ENCODE measurements at places on chromosomes 1 and 21. TPM values are rescaled to one million over a fixed set of nuclear protein-coding genes. Genes with fewer than 3 reads are reported as not detected.
A peak's percentile ranks its signal among the peaks of the same experiment; 100 is the strongest.

Gene KANK4
- not detected for polyA plus RNA-seq

Gene ZFP69B
- polyA plus RNA-seq = 2.7 TPM

Gene ADAM30
- polyA plus RNA-seq = not detected

Gene SLC6A9
- polyA plus RNA-seq = 3.4 TPM

Gene CRTC2
- polyA plus RNA-seq = 7.1 TPM

Gene LRRC71
- 1.8 TPM for polyA plus RNA-seq

Gene SMCP
- polyA plus RNA-seq = not detected

Gene ADGRL4
- 3.8 TPM for polyA plus RNA-seq

Gene OR2M3
- polyA plus RNA-seq = not detected

Gene FNDC5
- 0.38 TPM for polyA plus RNA-seq

Gene FMN2
- 15.2 TPM for polyA plus RNA-seq

Gene RHCE
- 0.38 TPM for polyA plus RNA-seq

Gene PCNX2
- polyA plus RNA-seq = 13.0 TPM

Gene TIE1
- 0.01 TPM for polyA plus RNA-seq

Gene MAPKAPK2
- polyA plus RNA-seq = 74.4 TPM

DNA sequence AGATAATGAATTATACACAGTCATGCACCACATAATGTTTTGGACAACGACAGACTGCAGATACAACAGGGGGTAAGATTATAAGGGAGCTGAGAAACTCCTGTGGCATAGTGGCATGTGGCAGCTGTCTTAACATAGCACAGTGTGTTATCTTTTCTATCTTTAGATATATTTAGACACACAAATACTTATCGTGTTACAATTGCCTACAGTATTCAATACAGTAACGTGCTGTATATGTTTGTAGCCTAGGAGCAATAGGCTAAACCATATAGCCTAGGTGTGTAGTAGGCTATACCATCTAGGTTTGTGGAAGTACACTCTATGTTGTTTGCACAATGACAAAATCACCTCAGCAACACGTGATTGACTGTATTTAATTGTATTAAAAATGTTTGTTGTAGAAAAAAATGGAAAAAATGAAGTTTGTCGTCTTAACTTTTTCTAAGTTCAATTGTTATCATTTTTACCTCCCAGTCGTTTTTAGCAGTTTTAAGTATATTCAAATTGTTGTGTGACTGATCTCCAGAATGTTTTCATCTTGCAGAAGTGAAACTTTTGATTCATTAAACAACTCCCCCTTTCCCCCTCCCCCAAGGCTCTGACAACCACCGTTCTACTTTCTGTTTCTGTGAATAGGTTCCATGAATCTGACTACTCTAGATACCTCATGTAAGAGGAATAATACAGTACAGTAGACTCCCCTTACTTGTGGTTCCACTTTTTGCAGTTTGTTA lies 351.0 kb upstream of the B3GALT2 start:
- H3K4me3 ChIP-seq = no peak overlapping the region
- H3K36me3 ChIP-seq = no peaks in the 10 kb centered on the region
- no peak for DNase-seq
- no peak overlapping the region for H3K27ac ChIP-seq
- H3K4me1 ChIP-seq = no peaks in the 10 kb centered on the region
- H3K27me3 ChIP-seq = no peaks in the 10 kb centered on the region

GRCh38 chr21:33487996-33488395 lies 3.5 kb downstream of the DNAJC28 start:
- no peaks in the 10 kb centered on the region for H3K27me3 ChIP-seq
- peaks cover 2% of the 10 kb centered on the region for H3K4me1 ChIP-seq
- H3K4me3 ChIP-seq = no peak overlapping the region
- no peak for DNase-seq

DNA sequence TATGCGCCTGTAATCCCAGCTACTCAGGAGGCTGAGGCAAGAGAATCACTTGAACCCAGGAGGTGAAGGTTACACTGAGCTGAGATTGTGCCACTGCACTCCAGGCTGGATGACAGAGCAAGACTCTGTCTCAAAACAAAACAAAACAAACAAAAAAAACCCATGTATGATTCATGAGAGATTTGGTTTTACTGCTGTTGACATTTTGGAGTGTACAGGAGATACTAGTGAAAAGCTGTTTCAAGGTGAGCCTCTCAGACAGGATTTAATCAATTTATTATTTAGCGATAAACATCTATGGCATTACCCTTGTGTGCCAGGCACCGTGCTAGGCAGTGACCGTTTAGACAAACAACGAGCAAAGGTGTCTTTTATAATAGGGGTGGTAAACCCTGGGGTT lies 16.5 kb downstream of the LHX4 start:
- no peak for DNase-seq
- no peak overlapping the region for H3K4me3 ChIP-seq
- peaks cover 5% of the 10 kb centered on the region for H3K27me3 ChIP-seq
- H3K4me1 ChIP-seq = no peaks in the 10 kb centered on the region

DNA sequence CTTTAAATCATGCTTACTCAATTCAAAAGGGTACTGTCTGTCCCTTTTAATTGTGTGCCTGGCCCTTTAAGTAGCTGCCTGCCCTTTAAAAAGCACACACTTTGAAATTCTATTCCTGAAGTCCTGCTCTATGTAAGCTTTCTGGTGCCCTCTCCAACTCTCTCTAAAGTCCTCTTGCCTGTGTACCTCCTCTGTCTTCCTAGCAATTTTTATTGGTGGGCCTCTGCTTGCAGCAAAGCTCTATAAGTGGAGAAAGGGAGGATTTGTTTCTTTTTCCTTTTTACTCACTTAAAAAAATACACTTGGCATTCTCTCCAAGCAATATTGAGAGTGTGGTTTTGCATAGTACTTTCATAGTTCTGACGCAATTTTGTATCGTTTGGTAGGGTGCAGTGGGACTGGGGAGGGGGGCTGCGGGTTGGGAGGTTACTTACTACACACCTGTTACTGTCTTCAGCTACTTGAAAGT lies 135.4 kb downstream of the LMO4 start:
- no peaks in the 10 kb centered on the region for H3K4me1 ChIP-seq
- no peaks in the 10 kb centered on the region for H3K36me3 ChIP-seq
- H3K27ac ChIP-seq = no peak overlapping the region
- H3K27me3 ChIP-seq = no peaks in the 10 kb centered on the region
- DNase-seq = no peak
- no peak overlapping the region for H3K4me3 ChIP-seq

DNA sequence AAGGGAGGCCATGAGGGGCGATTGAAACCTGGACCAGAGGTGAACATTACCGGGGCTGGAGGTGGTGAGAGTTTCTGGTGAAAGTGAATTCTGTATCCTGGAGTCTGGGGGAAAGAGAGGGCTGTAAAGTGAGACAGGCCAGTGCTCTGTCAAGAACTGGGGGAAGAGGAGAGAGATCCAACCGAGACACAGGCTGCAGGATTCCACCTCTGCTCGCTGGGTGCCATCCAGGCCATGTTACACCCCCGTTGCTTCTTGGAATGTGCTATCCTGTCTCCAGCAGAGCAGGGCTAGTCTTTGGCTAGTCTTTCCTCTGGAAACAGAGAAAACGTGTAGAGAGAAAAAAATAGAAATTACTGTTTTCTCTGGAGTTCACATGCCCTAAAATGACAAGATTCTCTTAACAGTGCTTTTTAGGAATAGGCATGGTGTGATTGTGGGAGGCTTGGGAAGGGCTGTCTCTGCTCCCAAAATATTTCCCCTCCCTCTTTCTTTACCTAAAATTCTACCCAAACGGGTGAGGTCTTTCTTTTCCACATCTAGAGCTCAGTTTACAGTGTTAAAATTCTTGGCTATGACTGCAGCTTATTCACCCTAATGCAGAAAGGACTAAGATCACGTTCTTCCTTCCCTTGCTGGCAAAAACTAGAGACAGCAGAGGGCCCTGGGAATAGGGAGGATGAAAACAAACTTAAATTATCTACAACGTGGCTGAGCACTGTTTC lies 16.5 kb upstream of the OVAAL start:
- H3K27me3 ChIP-seq = no peaks in the 10 kb centered on the region
- no peaks in the 10 kb centered on the region for H3K36me3 ChIP-seq
- DNase-seq = peak; percentile 43
- no peak overlapping the region for H3K27ac ChIP-seq
- no peak overlapping the region for H3K4me3 ChIP-seq

- no peaks in the 10 kb centered on the region for H3K36me3 ChIP-seq
- H3K4me3 ChIP-seq = no peak overlapping the region
- H3K27me3 ChIP-seq = no peaks in the 10 kb centered on the region
These were observed 127.6 kb upstream of the LMO4 start for GRCh38 chr1:87200875-87201638.

DNA sequence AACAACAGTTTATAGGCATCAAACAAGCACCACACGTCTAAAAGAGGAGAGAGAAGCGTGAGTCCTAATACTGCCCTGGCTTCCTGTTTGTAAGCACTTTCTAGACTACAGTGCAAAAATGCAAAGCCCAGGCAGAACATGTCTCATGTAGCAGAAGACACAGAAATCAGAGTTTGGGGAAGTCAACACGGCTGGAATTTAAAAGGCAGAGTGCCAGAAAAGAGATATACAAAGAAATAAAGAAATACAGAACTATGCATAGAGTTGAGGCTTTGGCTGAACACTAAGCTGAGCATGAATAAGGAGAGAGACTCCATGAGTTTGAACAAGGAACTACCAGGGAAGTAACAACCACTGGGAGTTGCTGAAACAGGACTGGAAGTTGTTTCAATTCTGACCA lies 566.6 kb upstream of the NR5A2 start:
- H3K27ac ChIP-seq = no peak overlapping the region
- H3K4me3 ChIP-seq = no peak overlapping the region
- no peaks in the 10 kb centered on the region for H3K4me1 ChIP-seq
- no peaks in the 10 kb centered on the region for H3K27me3 ChIP-seq
- H3K36me3 ChIP-seq = no peaks in the 10 kb centered on the region

DNA sequence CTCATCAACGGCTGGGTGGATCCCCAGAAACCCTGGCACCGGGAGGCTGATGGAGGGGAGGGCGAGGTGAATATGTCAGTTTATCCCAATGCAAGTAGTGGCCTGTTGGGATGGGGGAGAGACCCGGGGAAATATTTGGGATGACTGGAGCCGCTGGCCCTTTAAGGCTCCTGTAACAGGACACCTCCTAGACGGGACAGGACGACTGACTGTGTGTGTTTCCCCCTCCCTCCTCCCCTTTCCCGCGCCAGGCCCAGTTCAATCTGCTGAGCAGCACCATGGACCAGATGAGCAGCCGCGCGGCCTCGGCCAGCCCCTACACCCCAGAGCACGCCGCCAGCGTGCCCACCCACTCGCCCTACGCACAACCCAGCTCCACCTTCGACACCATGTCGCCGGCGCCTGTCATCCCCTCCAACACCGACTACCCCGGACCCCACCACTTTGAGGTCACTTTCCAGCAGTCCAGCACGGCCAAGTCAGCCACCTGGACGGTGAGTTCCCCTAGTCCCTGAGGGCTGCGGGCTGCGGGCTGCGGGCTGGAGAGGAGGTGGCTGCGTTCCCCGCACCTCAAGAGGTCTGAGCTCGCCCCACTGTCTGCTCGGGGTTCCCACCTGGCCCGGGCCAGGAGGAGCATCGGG lies 44.8 kb upstream of the CCDC27 start:
- no peaks in the 10 kb centered on the region for H3K4me1 ChIP-seq
- no peak overlapping the region for H3K27ac ChIP-seq
- peaks cover 3% of the 10 kb centered on the region for H3K27me3 ChIP-seq
- H3K4me3 ChIP-seq = no peak overlapping the region
- no peak for DNase-seq

DNA sequence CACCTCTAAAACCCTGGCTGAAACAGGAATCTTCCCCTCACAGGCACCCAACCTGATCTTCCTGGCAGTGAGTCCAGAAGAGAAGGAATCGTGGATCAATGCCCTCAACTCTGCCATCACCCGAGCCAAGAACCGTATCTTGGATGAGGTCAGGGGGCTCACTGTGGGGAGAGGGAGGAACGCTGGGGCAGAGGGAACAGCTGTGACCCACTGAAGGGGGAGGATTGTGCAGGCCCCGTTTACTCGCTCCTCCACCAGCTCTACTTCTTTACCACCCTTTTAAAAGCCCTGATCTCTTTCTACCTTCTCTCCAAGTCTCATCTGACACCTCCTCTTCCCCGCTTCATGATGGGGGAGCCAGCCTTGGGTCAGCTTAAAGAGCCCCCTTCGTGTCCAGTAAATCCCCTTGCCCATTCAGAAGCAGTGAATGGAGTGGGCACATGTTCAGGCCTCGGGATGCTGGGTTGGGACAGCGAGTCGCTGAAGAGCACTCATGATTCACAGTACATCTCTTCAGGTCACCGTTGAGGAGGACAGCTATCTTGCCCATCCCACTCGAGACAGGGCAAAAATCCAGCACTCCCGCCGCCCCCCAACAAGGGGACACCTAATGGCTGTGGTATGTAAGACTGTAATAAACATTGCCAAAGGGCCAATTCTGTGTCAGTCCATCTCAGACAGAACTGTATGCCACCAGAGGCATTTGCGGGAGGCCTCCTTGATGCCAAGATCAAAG lies 7.3 kb downstream of the PLEKHO1 start:
- H3K36me3 ChIP-seq = peaks cover 41% of the 10 kb centered on the region
- H3K27me3 ChIP-seq = no peaks in the 10 kb centered on the region
- no peak for DNase-seq
- no peak overlapping the region for H3K27ac ChIP-seq

- peak overlapping the region; percentile 93 for H3K4me3 ChIP-seq
- H3K27me3 ChIP-seq = no peaks in the 10 kb centered on the region
- peaks cover 9% of the 10 kb centered on the region for H3K4me1 ChIP-seq
- H3K36me3 ChIP-seq = no peaks in the 10 kb centered on the region
These were observed 2.1 kb downstream of the KDM5B start for GRCh38 chr1:202805886-202806844.

- H3K4me1 ChIP-seq = no peaks in the 10 kb centered on the region
- no peak overlapping the region for H3K4me3 ChIP-seq
- no peak for DNase-seq
These were observed 14.2 kb downstream of the TTC34 start for GRCh38 chr1:2787163-2787911.

GRCh38 chr1:98792123-98792522 lies 130.6 kb downstream of the SNX7 start:
- no peaks in the 10 kb centered on the region for H3K4me1 ChIP-seq
- peak; percentile 19 for DNase-seq
- no peak overlapping the region for H3K4me3 ChIP-seq

- DNase-seq = no peak
- H3K36me3 ChIP-seq = no peaks in the 10 kb centered on the region
These were observed 46.9 kb downstream of the RASSF5 start for GRCh38 chr1:206554211-206554610.

DNA sequence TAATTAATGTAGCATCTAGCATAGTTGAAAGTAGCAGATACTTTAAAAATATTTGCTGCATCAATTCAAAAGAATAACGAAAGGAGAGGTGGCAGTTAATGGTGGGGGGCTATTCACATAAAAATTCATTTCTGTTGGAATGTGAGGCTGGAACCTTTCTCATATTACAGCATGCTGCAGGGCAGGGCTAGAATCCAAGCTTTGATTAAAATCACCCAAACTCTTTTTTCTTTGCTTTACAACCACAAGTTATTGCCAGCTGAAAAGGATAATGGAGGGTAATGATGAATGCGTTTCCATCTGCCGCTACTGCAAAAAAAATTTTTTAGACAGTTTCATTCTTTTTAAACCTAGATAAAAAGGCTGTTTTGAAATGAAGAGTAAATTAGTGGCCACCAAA lies 9.8 kb downstream of the DISP1 start:
- no peak for DNase-seq
- no peaks in the 10 kb centered on the region for H3K36me3 ChIP-seq
